ENCODE measurements at places on chromosomes 16 and 17. TPM values are rescaled to one million over a fixed set of nuclear protein-coding genes. Genes with fewer than 3 reads are reported as not detected.
A peak's percentile ranks its signal among the peaks of the same experiment; 100 is the strongest.

DNA sequence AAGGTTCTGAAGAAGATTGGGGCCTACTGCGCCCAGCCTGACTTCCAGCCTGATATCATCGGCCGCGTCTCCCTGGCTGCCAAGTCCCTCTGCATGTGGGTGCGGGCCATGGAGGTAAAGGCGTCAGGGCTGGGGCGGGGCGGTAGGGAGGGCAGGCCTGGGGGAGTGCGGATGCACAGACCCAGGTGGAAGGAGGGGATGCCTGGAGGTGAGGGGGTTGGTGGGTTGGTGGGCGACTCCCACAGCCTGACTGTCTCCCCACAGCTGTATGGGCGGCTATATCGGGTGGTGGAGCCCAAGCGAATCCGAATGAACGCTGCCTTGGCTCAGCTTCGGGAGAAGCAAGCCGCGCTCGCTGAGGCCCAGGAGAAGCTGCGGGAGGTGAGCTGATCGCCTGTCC, 26.8 kb upstream of the KDM6B start:
- no peak for DNase-seq

DNA sequence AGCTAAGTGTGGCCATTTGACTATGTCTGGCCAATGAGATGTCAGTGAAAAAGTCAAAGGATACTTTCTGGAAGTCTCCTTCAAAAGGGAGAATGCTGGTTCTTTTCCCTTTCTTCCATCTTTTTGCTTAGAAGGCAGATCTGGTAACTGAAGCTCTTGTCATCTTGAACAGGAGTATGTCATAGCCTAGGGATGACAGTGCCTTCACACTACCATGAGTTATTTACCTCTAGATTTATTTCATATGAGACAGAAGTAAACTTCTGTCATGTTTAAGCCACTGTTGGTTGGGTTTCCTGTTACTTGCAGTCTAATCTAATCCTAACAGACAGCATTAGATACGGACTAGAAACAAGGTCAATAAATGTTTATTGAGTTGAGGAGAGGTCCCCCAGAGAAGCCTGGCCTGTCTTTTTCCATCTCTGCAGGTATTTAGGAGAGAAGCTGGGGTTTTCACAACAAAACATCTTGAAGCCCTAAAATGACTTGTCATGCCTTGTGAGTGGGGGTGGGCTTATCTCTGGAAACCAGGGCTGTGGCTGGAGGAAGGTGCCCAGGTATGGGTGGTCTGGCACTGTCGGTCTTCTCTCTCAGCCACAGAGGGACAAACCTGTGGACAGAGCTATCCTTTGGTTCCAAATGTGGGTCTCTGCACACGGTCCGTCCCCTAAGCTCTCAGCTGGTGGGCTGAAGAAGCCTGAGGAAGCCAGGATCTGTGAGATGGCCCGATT, 28.5 kb downstream of the TMEM98 start:
- no peak for DNase-seq

Gene COX10
- total RNA-seq: 17.6 TPM

DNA sequence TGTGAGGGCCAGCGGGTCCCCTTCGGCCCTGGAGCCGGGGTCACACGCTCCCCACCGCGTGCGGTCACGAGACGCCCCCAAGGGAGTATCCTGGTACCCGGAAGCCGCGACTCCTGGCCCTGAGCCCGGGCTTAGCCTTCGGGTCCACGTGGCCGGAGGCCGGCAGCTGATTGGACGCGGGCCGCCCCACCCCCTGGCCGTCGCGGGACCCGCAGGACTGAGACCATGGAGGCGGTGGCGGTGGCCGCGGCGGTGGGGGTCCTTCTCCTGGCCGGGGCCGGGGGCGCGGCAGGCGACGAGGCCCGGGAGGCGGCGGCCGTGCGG, at the start of gene NAGLU:
NAGLU (plus strand) TSS at position 194 of the 324 bp plus-strand sequence; CDS start at position 226, 32 bp downstream.
- DNase-seq: peak; percentile 98

Gene TEX19
- total RNA-seq: not detected

DNA sequence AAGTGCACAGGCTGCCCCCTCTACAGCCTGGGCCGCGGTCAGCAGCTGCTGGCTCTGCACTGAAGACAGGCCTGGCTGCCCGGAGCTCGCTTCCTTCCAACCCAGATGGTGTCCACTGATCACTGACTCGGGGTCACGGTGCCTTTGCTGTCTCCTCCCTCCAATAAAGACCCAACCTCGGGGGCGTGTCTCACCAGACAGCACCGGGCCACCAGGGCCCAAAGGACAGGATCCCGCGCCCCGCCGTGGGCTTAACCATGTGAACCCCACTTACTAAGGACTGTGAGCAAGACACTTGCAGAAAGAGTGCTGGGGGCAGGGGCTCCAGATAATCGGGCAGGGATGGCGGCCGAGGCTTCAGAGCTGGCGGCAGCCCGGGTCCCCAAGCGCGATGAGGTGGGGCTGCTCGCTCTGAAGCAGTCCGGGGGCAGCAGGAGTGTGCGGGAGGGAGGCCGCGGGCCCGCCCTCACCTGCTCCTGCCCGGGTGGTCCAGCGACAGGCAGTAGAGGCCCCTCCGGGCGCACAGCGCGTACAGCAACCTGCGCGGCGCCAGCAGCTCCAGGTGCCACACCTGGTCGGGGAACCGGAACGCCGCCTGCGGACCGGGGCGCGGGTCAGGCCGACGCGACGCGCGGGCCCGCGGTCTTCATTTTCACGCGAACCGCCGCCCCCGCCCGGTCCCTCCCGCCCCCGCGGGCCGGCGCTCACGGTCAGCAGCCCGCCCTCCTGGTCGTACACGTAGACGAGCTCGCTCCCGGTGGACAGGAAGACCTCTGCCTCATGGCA, 502 bp downstream of the FAAP100 start:
- no peak for DNase-seq

DNA sequence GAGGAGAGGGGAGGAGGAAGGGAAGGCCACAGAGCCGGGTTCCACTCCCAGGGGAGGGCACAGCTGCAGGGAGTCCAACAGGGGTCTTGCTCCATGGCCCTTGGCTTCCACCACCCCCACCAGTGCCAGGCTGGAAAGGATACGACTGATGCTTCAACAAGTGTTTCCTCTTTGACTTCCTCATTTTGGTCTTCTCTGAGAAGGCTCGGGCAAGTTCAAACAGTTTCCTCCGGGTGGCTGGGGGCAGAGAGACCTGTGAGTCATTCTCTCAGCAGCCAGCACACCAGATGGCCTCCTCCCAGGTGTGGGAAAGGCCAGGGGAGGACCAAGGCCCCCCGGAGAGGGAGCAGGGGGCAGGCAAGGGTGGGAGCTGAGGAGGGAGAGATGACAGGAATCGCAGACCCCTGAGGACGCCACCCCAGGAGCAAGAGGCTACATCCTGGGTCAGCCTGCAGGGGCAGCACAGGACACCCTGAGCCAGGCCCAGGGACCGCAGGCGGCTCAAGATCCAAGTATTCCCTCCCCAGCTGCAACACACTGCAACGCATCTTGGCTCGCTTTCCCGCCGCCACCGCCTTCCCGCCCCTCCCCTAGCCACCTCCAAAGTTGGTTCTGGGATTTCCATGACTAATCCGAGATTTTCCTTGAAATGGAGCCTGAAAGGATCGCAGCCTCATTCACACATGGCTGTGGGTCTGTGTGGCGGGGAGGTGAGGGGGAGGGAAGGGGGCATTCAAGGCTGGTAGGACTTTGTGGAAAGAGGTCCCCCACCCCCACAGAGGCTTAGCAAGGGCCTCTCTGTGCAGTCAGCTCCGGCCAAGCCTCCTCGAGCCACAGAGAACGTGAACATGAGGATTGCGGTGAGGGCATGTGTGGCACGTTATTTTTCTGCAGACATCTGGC, 18.4 kb upstream of the MRPS23 start:
- DNase-seq: peak; percentile 69
